ENCODE measurements at places on chromosomes 5 and 9.
A peak's percentile ranks its signal among the peaks of the same experiment; 100 is the strongest.

- DNase-seq: no peak
Measured at GRCh38 chr5:171706736-171707441, 78.7 kb upstream of the SMIM23 start.

DNA sequence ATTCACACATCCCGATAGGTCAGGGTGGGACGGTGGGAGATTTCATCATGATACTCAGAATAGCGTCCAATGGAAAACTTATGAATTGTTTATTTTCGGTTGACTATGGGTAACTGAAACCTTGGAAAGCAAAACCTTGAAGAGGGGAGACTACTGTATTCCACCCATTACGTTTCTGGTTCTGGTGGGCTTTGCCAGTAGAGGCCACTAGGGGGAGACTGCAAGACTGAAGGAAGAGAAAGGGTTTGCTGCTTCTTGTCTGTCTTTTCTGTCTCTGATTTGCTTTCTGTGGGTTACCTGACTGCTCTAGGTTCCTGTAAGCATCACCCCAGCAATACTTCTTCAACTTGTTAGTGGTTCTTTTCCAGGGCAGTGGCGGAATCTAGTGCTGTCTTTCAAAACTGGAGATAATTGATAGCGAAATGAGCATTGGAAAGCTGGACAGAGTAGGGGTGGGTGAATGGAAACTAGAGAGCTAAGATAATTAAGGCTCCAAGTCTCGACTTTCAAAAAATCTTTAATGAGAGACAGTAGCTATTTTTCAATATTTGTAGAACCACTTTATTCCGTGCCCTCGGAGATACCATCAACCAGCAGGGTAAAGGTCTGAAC lies 27.0 kb downstream of the GRIN3A start:
- DNase-seq: no peak

- DNase-seq: no peak
Measured at GRCh38 chr9:93918061-93918460, 37.1 kb downstream of the BARX1 start.

DNA sequence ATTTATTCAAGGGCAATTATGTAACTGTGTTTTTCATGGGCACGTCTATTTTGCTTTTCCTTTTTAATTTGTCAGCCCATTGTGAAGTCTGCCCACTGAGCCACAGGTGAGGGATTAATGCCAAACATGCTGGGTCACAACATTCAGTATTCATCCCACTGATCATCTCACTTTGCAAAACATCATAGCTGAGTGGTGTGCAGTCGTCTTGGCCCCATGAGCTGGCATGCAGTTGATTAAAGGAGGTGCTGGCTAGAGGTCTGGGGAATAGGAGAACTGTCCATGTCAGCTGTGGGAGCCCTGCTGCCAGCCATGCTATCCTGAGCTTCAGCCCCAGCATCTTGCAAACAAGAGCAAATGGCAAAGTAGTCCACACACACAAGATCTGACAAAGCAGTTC lies 11.7 kb upstream of the ESM1 start:
- DNase-seq: no peak

DNA sequence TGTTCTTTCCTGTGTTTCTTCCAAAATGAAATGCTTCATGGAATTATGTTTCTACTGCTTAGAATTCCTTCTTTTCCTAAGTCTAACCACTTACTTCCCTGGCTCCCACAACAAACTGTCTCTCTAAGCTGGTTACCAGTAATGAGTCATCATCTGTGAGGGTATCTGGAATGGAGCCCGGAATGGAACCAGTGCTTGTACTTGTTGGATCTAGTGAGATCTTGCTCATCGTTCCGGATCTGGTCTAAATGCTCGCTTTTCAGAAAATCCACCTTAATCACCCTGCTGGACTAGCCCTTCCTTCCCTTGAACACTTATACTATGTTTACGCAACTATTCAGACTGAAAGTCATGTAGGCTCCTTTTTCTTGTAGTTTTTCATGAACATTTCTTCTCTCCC lies 184.8 kb downstream of the PBX3 start:
- DNase-seq: no peak

DNA sequence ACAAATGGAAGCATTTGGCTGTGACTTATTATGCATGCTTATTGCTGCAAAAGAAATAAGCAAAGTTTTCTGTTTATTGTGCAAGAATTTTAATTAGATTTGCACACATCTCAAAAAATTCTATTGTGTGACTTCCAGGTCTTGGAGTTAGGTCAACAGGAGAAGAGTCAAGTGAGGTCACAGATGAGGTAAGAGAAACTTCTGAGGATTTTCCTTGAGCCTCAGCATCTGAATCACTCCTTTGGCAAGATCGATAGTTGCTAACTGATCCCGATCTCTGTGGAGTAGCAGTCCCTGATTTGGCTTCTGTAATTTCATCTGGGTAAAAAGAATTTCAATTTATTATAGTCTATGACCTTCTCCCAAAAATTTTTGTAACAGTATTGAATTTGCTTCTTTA lies 6.9 kb upstream of the TTC33 start:
- no peak for DNase-seq

GRCh38 chr5:142151436-142152383 lies 43.1 kb downstream of the NDFIP1 start:
- DNase-seq: peak; percentile 42

GRCh38 chr9:108621991-108622855 lies 233.6 kb downstream of the ACTL7B start:
- DNase-seq: no peak

GRCh38 chr5:37816331-37816730 lies 23.5 kb downstream of the GDNF start:
- no peak for DNase-seq

DNA sequence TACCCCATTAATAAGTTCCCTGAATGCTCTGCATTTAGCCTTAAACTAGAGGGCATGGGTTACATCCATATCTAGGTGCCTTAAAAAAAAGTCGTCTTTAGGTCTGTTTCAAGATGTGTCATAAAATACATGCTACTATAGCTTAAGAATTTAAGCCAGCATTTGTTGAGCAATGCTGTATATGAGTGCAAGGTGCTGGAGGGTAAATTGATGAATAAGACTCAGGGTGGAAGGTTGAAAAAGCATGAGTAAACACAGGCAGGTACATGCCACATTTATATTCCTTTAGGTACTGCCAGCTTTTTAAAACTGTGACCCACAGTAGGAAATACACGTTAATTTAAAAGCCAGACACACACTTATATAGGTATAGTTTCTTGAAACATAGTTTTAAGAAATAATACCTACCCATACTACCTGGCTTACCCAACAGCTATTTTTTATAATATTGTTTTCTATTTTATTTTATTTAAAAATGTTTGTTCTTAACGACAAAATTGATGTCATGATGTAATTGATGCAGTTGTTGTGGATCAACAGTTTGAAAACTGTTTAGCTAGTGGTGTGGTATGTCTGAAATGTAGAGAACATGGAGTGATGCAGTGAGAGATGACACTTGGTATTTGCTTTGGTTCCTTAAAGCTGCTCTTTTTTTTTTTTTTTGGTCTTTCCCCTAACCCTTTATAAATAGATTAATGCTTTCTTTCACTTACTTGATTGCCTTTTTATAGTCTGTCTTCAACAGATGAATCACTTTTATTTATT lies 3.9 kb downstream of the HMGCR start:
- DNase-seq: no peak

DNA sequence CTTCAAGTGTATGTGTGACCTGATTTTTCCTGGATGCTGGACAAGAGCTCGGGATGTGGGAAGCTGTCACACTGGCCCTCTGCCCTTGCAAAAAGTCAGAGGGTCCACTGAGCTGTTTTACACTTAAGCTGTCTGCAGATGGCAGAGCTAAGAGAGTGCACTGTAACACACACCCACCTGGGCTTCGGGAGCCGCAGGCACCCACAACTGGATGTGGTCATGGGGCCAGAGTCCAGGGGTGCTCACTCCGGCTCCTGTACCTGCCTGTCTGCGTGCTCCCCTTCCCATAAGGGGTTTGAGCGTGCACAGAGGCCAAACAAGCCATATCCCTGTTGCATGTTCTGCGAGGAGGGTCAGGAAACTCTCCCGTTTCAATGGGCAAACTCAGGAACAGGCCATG lies 82.5 kb downstream of the LRRC70 start:
- DNase-seq: no peak

DNA sequence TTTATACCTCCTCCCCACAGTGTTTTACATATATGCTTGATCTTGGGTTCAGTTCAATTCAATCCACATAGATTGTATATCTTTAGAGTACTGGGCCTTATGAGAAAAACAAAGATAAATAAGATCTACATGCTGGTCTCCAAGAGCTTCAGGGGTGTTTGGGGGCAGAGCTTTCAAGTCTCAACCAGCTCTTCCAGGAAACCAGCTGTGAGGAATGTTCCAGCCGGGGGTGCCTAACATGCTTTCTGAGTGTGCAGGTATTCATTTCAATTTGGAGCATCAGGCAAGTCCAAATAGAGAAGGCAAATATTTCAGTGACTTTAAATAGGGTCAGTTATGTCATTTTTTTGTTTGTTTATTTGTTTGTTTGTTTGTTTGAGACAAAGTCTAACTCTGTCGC lies 5.7 kb upstream of the RAPGEF1 start:
- DNase-seq: no peak

GRCh38 chr5:127517110-127517479 lies 345 bp upstream of the PRRC1 start:
- DNase-seq: peak; percentile 71

DNA sequence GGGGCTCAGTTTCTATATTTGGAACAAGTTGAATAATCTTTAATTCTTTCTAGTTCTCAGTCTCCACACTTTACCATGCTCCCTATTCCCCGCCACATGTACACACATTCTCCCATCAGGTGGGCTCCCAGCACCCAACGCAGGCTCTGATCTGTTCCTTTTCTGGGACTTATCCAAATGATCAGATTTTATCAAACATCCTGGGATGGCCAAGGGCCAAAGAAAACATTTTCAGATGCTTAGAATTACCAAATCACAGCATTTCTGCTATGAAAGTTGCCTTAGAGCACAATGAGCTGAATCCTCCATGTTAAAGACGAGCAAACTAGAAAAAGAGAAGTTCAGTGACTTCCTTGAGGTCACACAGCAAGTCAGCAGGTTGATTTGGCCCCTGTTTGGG lies 153.4 kb downstream of the SEC61B start:
- no peak for DNase-seq

GRCh38 chr5:155260798-155261197 lies 247.2 kb downstream of the KIF4B start:
- DNase-seq: peak; percentile 35

DNA sequence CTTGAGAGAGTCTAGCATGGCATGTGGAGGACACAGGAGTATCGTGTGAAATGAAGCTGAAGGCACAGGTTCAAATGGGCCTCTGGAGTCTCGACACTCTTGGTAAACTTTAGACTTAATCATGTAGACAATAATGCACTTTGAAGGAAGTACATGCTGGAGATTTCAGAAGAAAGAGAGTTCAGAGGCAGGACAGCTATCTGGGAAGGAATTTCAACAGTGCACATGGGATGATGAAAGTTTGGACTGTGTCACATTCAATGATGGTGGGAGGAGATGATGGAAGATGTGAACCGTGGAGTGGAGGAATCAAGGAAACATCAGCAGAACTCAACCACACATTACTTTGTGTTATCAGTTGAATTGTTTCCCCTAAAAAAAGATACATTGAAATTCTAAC lies 88.6 kb upstream of the PAPPA start:
- DNase-seq: no peak

- DNase-seq: no peak
Measured at GRCh38 chr9:96270236-96270744, 31.7 kb downstream of the HSD17B3 start.

DNA sequence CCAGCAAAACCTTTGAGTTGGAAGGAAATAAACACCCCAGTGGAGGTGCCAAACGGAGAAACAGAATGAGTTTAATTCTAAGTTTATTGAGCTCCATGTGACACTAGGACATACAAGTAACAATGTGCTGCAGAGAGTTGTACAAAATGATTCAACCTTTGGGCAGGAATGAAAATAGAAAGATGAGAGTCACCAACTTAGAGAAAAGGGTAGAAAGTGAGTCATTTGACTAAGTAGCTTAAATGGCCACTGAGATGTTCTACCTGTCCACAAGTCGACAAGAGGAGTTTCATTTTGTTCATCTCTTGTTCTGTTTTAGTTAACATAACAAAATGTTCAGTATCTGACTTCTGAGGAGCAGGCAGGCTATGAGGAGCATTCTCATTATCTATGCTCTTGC lies 284.7 kb downstream of the NR2F1-AS1 start:
- no peak for DNase-seq

- DNase-seq: no peak
Measured at GRCh38 chr9:84027201-84027600, 46.6 kb downstream of the RMI1 start.

GRCh38 chr9:7300484-7300883 lies 499.1 kb downstream of the DMAC1 start:
- no peak for DNase-seq

DNA sequence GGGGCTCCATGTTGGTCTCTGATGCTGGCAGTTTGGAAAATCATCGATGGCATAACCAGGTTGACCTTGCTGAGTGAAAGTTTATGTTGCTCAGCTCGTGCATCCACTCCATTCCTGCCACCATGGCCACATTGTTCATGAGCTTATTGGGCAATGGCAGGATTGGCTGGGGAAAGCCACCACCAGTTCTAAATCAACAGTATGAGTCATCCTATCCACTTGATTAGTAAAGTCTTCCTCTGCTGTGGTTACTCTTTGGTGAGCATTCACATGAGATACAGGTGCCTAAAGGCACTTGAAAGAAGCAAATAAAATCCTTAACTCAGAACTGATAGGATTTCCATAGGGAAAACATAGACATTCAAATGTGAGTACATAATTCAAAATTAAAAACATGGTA lies 131.8 kb upstream of the FBN2 start:
- no peak for DNase-seq

GRCh38 chr5:174314261-174314660 lies 268.8 kb downstream of the NSG2 start:
- no peak for DNase-seq

- peak; percentile 30 for DNase-seq
Measured at GRCh38 chr9:25716220-25716872, 38.1 kb upstream of the TUSC1 start.

- DNase-seq: no peak
Measured at GRCh38 chr5:144644317-144644716, 473.6 kb downstream of the KCTD16 start.

- DNase-seq: no peak
Measured at GRCh38 chr5:165296401-165297130, 1791.1 kb downstream of the MAT2B start.

DNA sequence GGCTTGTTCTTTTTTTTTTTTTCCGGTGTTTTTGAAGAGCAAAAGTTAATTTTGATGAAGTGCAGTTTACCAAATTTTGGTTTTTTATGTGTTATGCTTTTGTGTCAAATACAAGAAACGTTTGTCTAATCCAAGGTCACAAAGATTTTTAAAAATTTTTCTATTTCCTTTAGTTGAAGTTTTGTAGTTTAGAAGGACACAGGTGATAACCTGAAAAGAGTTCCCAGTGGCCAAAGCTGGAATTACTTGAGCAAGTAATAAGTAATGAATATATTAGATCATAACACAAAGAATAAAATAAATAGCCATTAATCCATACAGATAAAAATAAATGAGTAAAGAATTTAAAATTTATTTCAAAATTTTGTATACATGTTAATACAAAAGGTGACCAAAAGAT lies 71.5 kb downstream of the FCHO2 start:
- no peak for DNase-seq

Data from retina (tissue), 1 donor.